MCF 10A (cell line): ENCODE measurements at places on chromosomes 11 and 22. TPM values are rescaled to one million over a fixed set of nuclear protein-coding genes. Genes with fewer than 3 reads are reported as not detected.
A peak's percentile ranks its signal among the peaks of the same experiment; 100 is the strongest.

Gene C11orf86
- not detected in 2 replicates for total RNA-seq

Gene SAA1
- total RNA-seq: 45.5 and 55.7 TPM in 2 replicates

Gene OR8A1
- total RNA-seq: not detected in 2 replicates

Gene DLG2
- 0.26 and 0.54 TPM in 2 replicates for total RNA-seq

Gene GAB4
- not detected in 2 replicates for total RNA-seq

DNA sequence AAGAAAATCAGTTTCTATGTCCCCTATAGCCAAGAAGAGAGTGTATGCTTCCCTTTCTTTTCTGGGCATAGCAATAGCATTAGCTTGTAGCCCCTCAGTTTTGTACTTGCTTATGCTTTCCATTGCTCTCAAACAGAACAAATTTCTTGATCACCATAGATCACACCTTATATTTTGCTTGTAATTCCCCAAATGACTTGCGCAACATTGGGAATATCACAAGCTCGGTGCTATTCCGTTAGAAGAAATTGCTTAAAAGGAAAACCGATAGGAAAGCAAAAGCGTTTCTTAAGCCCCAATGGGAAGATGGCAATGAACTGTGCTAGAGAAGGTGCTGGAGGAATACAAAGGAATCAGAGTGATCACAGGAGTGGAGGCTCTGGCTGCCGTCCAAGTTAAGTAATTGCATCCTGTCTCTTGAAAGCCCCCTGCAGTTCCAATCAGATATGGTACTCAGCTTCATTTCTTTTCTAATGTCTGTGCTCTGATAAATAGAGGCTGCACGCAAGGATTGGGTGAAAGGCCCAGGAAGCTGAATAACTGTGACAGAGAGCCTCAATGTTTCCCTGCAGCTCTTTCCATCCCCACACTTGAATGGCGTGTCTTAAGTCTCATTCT, 182.1 kb upstream of the KIRREL3 start:
- no peaks in the 10 kb centered on the region for H3K27me3 ChIP-seq
- no peaks in the 10 kb centered on the region for H3K4me1 ChIP-seq
- H3K4me3 ChIP-seq: no peak overlapping the region
- H3K27ac ChIP-seq: no peak overlapping the region
- DNase-seq: no peak
- H3K36me3 ChIP-seq: no peaks in the 10 kb centered on the region

- peaks cover 7% of the 10 kb centered on the region for H3K4me1 ChIP-seq
- no peak overlapping the region for H3K4me3 ChIP-seq
- no peaks in the 10 kb centered on the region for H3K27me3 ChIP-seq
- no peak overlapping the region for H3K27ac ChIP-seq
- DNase-seq: no peak
These were observed 5.9 kb downstream of the PTGDR2 start for GRCh38 chr11:60849641-60850520.

DNA sequence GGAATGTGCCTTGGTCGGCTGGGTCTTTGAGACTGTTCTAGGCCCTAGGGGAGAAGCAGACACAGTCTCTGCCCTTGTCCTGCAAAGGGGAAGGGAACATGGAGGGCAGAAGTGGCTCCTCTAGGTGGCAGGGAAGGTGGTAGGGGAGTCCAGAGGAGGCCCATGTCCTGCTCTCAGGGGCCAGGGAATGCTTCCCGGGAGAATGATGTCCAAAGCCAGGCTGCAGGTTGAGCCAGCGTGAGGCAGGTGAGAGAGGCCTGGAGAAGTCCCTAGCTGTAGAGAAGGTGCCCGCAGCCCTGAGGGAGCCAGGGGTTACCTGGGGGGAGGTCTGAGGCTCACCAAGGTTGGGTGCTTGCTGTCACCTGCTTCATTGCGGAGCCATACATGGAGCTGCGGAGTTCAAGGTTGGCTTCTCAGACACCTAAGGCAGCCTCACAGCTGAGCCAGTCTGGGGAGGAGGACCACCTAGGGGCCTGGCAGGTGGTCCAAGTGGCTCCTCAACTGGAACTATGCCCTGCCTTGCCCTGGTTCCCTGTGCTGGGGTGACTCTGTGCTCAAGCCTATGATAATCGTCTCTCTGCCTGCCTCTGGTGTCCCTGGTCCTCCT, 46.1 kb downstream of the SMIM38 start:
- no peak for DNase-seq
- no peaks in the 10 kb centered on the region for H3K4me1 ChIP-seq
- peaks cover 20% of the 10 kb centered on the region for H3K27me3 ChIP-seq
- H3K36me3 ChIP-seq: no peaks in the 10 kb centered on the region

DNA sequence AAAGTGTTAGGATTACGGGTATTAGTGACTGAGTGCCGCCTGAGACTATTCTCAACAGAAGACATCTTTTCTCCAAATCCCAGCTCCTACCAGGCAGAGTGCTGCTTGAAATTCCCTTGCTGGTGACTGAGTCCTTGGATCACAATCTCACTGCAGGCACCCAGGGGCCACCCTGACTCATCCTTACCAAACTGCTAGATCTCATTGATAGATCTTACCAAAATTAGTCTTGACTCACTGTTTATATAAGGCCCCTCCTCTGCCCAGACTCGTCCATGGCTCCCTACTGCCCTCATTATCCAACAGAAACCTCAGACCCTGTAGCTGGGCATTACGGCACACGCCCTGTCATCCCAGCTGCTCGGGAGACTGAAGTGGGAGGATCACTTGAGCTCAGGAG, 14.7 kb downstream of the TBC1D10A start:
- H3K36me3 ChIP-seq: no peaks in the 10 kb centered on the region
- DNase-seq: peak; percentile 89
- peaks cover 47% of the 10 kb centered on the region for H3K4me1 ChIP-seq
- no peaks in the 10 kb centered on the region for H3K27me3 ChIP-seq
- peak overlapping the region; percentile 4 for H3K4me3 ChIP-seq

- H3K27me3 ChIP-seq: peaks cover 48% of the 10 kb centered on the region
- no peak for DNase-seq
- no peak overlapping the region for H3K4me3 ChIP-seq
- H3K36me3 ChIP-seq: no peaks in the 10 kb centered on the region
These were observed 37.6 kb downstream of the MAP6 start for GRCh38 chr11:75631086-75631730.

- H3K36me3 ChIP-seq: no peaks in the 10 kb centered on the region
- no peak for DNase-seq
- no peaks in the 10 kb centered on the region for H3K4me1 ChIP-seq
- H3K4me3 ChIP-seq: no peak overlapping the region
- H3K27me3 ChIP-seq: peaks cover 18% of the 10 kb centered on the region
These were observed 670.2 kb downstream of the TBC1D22A start for GRCh38 chr22:47432683-47433082.

DNA sequence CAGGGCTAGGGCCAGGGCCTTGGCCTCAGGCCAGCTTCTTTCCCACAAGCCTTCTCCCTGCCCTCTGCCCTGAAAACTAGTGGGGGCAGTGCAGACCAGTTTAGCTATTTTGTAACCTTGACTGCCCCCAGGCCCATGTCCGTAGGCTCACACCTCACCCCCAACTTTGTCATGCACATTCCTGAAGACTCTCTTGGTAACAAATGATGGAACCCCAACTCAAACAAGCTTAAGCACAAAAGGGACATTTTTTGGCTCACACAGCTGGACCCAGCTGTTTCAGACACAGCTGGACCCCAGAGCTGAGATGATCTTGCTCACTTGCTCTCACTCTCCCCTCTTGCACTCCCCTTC, 46.6 kb downstream of the KCNQ1OT1 start:
- H3K4me3 ChIP-seq: no peak overlapping the region
- no peak for DNase-seq
- H3K27ac ChIP-seq: no peak overlapping the region
- peaks cover 12% of the 10 kb centered on the region for H3K27me3 ChIP-seq

- H3K4me1 ChIP-seq: no peaks in the 10 kb centered on the region
- peaks cover 54% of the 10 kb centered on the region for H3K36me3 ChIP-seq
- no peak overlapping the region for H3K4me3 ChIP-seq
- no peaks in the 10 kb centered on the region for H3K27me3 ChIP-seq
- H3K27ac ChIP-seq: no peak overlapping the region
- DNase-seq: no peak
These were observed 26.1 kb downstream of the CSTF3 start for GRCh38 chr11:33135216-33135615.

GRCh38 chr22:45963821-45964220, 13.1 kb downstream of the WNT7B start:
- no peak for DNase-seq
- no peak overlapping the region for H3K4me3 ChIP-seq
- H3K27me3 ChIP-seq: no peaks in the 10 kb centered on the region

- H3K4me1 ChIP-seq: peaks cover 10% of the 10 kb centered on the region
- no peaks in the 10 kb centered on the region for H3K36me3 ChIP-seq
- H3K27me3 ChIP-seq: no peaks in the 10 kb centered on the region
These were observed 184.3 kb downstream of the C11orf87 start for GRCh38 chr11:109606256-109606655.

DNA sequence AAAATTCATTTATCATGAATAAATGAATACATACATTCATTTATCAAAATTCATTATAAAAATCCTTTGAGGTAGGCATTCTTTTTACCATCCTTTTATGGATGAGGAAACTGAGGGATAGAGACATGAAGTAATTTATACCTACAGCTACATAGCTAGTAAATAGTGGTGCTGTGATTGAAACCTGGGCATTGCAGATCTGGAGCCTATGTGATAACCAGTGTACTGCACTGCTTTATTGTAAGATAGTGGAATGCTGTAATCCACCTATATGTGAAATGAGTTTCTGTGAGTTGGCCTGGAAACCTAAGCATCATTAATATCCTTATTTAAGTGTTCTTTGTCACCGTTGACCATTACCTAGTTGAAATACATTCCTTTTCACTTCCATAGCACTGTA, 4.5 kb downstream of the QSER1 start:
- H3K36me3 ChIP-seq: peaks cover 13% of the 10 kb centered on the region
- no peaks in the 10 kb centered on the region for H3K27me3 ChIP-seq
- H3K4me1 ChIP-seq: peaks cover 37% of the 10 kb centered on the region
- H3K27ac ChIP-seq: no peak overlapping the region

DNA sequence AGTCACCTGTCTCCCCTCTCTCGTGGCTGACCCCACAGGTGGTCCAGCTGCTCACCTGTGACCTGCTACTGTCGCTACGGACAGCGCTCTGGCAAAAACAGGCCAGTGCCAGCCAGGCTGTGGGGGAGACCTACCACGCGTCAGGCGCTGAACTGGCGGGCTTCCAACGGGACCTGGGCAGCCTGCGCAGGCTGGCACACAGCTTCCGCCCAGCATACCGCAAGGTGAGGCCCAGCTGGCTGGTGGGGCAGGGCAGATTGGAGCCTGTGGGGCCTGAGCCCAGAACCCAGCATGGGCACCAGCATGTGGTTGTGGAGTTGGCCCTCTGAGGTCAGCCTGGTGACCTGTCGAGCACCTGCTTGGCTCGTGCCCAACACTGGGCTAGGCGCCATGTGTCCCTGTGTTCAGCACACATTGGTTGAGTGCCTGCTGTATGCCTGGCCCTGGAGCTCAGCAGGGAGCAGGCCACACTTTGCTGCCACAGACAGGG, 11.9 kb downstream of the SHISA8 start:
- DNase-seq: no peak
- H3K4me1 ChIP-seq: no peaks in the 10 kb centered on the region
- H3K27ac ChIP-seq: no peak overlapping the region
- no peaks in the 10 kb centered on the region for H3K27me3 ChIP-seq

DNA sequence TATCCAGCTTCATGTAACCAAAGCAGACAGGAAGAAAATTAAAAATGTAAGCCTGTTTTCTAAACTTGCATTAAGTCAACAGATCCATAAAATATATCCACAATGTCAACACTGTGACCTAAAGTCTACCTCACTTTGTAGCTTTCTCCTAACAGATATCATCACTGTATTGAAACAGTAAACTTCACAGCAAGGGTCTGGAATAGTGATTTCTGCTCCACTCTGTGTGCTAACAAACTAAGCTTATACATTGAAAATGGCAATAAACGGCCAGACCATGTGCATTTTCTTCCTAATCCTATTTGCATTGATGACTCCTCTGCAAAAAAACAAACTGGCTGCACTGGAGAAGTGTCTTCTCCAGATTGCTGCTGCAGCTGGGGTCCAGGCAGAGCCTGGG, 26.8 kb downstream of the CADM1 start:
- H3K4me3 ChIP-seq: no peak overlapping the region
- H3K27ac ChIP-seq: no peak overlapping the region
- H3K36me3 ChIP-seq: peaks cover 6% of the 10 kb centered on the region
- H3K27me3 ChIP-seq: peaks cover 42% of the 10 kb centered on the region
- H3K4me1 ChIP-seq: no peaks in the 10 kb centered on the region

GRCh38 chr11:45156741-45157140, 10.3 kb downstream of the PRDM11 start:
- peaks cover 13% of the 10 kb centered on the region for H3K4me1 ChIP-seq
- no peaks in the 10 kb centered on the region for H3K27me3 ChIP-seq
- no peak for DNase-seq
- H3K36me3 ChIP-seq: no peaks in the 10 kb centered on the region

- H3K36me3 ChIP-seq: no peaks in the 10 kb centered on the region
- no peak overlapping the region for H3K4me3 ChIP-seq
- H3K4me1 ChIP-seq: no peaks in the 10 kb centered on the region
- no peak for DNase-seq
- H3K27me3 ChIP-seq: no peaks in the 10 kb centered on the region
- no peak overlapping the region for H3K27ac ChIP-seq
These were observed 359.0 kb downstream of the BRD1 start for GRCh38 chr22:49468487-49469198.

DNA sequence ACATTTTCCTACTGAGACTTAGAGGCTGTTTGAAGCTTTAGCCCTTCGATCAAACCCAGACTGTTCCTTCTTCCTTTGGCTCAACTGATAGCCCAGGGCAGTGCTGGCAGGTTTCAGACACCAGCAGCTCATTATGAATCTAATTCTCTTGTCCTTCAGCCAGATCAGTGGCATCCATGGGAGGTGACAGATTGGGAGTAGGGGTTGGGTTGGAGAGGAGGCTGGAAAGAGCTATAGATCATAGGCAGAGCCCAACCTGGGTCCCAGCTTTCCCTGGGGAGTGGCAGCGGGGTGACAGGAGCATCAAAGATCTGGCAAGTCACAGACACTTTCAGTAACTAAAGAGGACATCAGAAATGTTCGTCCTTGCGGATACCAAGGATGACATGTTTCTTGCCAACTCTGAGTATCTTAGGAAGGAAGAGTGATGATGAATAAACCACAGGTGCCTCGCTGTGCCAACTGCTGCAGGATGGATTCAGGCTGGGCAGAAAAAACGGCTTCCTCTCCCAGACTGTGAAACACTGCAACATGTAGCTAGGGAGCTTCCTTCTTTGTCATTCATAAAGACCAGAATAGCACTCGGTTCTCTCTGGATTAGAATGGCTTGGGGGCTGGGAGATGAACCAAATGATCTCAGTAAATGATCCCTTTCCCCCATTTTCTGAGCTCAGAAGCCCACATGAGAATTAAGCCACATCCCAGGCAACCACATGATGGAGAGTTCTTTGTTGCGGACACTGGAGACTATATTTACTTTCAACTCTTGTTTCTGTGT, 19.1 kb downstream of the ABCC8 start:
- no peak for DNase-seq
- no peak overlapping the region for H3K27ac ChIP-seq
